ENCODE measurements at places on chromosomes 16 and 17.

- DNase-seq: no peak
These were observed 80.6 kb downstream of the IRF8 start for GRCh38 chr16:85979605-85980004.

GRCh38 chr16:75703306-75703705 is 2.0 kb upstream of the DUXB start:
- no peak for DNase-seq

GRCh38 chr17:68777243-68777855 is 176.2 kb upstream of the FAM20A start:
- no peak for DNase-seq

- no peak for DNase-seq
These were observed 14.2 kb downstream of the LGALS3BP start for GRCh38 chr17:78965491-78965924.

DNA sequence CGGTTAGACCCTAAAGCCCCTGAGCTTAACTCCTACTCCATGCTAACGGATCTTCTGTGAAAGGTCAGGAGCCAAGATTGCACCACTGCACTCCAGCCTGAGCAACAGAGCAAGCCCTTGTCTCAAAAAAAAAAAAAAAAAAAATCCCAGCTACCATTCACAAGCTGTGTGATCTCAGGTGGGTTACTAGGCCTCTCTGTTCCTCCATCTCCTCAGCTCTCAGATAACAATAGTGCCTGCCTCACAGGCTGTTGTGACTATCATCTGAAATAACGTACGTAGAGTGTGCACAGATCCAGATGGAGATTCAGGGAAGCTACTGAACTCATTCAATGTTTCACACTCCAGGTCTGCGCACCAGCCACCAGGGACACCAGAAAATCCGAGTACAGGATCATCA is 57.8 kb downstream of the C16orf95 start:
- DNase-seq: no peak

DNA sequence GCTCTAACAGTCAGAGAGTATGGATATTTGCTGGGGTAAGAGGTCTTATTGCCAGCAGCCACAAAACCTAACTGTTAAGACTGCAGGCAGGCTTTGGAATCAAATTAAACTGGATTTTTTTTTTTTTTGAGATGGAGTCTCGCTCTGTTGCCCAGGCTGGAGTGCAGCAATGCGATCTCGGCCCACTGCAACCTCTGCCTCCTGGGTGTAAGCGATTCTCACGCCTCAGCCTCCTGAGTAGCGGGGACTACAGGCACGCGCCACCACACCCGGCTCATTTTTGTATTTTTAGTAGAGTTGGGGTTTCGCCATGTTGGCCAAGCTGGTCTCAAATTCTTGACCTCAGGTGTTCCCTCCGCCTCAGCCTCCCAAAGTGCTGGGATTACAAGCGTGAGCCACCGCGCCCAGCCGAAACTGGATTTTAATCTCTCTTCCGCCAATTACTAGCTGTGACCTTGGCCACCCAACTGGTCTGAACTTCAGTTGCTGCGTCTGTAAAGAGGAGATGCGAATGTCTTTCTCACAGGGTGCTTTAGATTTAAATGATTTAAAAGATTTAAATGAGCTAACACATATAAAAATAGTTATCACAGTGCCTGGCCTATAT is 842 bp downstream of the MRPL10 start:
- no peak for DNase-seq

DNA sequence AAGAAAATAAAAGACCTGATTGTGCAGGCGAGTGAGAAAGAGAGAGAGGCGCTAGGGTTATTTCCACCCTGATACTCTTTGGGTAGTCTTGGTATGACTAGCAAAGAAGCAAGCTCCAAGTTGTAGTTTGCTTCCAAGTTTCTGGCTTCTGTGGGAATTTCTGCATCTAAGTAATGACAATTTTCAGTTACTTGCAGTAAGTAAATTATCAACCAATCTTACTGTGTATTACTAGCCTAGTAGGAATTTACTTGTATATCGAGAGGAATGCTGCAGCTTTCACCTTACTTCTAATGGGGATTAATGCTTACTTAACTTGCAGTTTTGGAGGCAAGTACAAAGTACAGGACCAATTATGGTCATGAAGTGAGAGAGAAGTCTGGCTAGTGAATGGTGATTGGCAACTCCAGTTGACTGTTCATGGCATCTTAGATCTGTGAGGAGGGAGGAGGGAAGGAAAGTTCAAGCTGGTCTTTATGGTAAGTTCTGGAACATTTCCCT is 31.9 kb downstream of the TENT4B start:
- no peak for DNase-seq

GRCh38 chr17:38454532-38454931 is 26.3 kb downstream of the ARHGAP23 start:
- DNase-seq: no peak

DNA sequence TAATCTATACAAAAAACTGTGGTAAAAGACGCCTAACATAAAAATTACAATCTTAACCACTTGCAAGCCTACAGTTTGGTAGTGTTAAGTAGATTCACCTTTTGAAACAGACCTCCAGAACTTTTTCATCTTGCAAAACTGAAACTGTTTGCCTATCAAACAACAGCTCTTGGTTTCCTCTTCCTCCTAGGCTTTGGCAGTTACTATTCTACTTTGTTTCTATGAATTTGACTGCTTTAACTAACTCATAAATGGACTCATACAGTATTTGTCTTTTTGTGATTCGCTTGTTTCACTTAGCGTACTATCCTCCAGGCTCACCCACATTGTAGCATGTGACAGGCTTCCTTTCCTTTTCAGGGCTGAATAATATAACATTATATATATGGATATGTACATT is 97.0 kb downstream of the PRKCA start:
- no peak for DNase-seq

DNA sequence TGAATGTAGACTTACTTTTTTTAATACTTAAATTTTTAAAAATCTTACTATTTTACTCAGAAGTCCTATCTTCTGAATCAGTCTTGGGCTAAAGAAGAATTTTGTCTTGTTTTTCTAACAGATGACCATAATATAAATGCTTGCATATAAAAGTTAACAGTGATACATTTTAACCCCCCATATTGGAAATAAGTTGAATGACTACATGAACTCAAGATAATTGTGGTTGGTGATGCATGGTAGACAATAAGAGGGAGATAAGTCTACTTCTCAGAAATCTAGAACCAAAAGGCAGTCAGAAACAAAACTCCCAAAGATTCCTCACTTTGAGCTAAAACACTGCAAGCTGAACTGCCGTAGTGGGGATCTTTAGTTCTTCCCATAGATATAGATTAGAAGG is 868.4 kb upstream of the SOX9 start:
- DNase-seq: no peak

DNA sequence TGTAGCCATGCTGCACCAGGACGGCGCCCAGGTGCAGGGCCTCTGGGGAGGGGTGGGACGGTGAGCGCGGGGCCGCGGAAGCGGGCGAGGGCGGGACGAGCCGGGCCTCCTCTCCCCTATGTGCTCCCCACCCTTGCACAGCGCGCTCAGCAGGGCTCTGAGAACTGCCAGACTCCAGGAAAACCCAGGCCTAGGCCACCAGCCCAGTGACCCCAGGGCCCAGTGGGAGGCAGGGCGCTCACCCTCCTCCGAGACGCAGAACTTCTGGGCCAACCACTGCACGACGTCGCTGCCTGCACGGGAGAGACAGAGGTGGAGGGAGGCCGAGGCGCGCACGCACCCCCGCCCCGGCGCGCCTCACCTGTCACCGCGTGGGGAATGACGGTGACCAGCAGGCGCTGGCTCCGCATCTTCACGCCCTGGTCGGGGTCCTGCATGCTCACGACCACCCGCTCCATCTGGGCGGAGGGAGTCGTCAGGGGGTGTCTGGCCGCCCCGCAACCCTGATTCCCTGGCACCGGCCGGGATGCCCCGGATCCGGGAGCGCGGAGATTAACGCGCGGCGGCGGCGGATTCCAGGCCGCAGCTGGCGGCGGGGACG is 603 bp downstream of the RGS11 start:
- no peak for DNase-seq

DNA sequence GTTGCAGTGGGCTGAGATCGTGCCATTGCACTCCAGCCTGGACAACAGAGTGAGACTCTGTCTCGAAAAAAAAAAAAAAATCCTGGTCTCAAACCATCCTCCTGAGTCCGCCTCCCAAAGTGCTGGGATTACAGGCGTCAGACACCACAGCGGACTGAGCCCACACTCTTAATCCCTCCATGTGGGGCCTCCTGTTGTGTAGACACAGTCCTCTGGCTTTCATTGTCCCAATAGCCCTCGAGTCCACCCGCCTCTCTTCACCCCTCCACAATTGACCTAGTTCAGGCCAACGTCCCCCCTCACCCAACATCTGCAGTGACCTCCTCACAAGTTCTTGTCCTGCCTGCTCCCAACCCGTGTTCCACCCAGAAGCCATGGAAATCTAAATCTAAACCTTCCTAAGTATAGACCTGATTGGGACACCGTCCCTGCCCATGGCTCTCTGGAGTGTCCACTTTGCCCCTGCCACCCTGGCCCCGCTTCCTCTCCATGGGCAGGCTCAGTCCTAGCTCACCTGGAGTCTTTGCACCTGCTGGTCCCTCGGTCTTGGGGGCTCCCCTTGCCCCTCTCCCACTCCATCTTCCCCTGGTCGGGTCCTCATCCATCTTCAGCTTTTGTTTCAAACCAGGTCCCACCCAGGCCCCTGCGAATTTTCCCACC is 46.7 kb downstream of the HAPSTR1 start:
- DNase-seq: no peak

DNA sequence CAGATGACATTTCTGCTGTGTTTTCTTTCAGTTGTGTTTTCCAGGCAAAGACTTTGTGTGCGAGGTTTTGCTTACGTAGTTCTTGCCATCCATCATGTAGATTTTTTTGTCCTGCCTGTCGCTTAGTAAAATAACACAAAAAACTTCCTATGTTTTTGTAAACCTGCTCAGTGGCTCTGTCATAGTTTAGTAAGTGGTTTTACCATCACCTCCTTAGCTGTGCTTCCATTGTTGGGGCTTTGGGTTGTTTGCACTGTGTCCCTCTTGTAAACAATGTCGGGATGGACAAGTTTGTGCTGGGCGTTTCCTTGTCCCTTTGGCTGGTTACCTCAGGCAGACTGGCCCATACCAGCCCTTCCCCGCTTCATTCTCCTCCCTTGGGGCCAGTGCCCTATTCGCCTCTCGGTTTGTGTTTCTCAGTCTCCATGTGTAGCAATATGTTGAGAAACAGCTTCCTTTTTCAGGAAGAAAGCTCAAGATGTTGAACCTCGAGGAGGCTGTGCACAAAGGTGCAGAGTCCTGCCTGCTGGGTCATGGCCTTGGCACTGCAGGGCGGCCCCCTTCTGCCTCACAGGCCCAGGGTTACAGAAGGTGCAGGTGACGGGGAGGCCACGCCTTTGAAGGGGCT is 74.6 kb downstream of the KSR1 start:
- DNase-seq: peak; percentile 21

- DNase-seq: no peak
These were observed 31.4 kb downstream of the IRX5 start for GRCh38 chr16:54962045-54962444.

DNA sequence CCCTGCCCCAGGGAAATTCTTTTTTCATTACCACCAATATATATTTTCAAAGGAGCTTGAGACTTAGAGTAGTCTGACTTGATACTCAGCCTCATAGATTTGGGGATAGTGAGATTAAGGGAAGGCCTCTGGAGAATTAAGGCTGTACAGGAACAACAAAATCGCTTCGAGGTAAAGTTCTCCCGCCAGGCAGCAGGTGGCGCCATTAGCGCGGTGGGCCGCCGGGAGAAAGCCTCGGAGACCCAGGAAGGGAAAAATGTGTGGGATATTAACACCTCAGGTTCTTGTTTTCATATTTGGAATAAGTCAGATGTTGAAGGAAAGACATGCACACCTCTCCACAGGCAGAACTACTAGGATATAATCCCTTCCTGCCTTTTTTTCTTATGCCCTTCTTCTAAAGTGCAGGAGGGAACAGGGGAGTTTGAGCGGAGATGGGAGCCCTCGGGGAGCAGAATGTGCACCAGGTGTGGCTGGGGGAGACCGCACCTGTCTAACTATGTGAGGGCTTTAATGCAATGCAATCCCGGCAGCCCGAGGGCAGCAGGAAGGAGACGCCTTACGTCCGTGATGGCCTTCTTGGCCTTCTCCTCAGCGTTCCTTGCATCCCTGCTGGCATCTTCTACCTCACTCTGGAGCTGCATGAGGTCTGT is 25.9 kb downstream of the MYH3 start:
- DNase-seq: no peak

DNA sequence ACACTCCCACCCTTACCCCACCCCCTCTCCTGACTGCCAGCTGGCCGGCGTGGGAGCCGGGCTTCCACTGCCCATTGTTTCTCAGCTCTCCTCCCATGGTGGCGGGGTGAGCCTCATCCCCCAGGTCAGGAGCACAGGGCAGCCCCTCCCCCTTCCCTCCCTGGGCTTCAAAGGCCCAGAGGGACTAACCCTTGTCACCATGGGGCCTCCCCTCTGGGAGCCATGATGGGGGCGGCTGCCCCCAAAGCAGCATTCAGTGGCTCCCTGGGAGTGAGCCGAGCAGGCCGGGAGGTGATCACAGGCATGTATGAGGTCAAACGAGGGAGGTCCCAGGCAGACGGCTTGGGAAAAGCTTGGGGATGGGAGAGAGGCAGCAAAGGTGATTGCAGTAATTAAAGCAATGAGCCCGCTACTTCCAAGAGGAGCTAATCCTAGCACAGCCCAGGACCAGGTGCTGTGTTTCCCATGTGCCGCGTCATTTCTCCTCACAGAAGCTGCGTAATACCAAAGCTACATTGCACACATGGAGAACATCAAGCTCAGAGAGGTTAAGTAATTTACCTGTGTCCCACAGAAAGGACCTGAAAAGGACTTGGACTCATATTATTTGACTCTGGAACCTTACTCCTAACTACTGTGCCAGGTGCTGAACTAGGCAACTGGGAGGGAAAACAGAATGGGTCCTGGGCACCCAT is 24.5 kb downstream of the CDK5RAP3 start:
- no peak for DNase-seq

DNA sequence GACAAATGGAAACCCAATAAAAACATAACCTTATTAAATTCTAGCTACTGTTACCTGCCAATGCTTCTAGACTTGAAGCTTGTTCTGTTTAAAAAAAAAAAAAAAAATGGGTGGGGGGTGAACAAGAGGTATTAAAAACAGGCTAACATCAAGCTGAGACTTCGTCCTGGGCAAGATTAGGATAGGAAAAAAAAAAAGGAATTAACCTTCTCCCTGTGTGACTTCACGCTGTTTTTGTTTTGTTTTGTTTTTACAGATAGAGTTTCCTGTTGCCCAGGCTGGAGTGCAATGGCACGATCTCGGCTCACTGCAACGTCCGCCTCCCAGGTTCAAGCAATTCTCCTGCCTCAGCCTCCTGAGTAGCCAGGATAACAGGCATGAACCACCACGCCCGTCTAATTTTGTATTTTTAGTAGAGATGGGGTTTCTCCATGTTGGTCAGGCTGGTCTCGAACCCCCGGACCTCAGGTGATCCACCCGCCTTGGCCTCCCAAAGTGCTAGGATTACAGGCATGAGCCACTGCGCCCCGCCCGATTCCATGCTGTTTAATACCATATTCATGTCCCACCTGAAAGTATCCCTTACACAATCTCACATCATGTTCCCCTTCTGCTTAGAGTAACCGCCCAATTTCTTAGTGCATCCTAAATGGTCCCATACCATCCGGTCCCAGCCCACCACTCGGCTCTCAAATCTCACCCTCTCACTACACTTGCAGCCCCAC is 2.2 kb downstream of the USP31 start:
- DNase-seq: no peak

GRCh38 chr16:85205747-85206471 is 93.6 kb upstream of the CIBAR2 start:
- no peak for DNase-seq

Data from CD4-positive, alpha-beta T cell (primary cell).